Activated T-cell treated with anti-CD3 and anti-CD28 coated beads, Interleukin-2, amount 50 U/mL, for 4 hours (primary cell): ENCODE measurements at places on chromosomes 13 and 19.

DNA sequence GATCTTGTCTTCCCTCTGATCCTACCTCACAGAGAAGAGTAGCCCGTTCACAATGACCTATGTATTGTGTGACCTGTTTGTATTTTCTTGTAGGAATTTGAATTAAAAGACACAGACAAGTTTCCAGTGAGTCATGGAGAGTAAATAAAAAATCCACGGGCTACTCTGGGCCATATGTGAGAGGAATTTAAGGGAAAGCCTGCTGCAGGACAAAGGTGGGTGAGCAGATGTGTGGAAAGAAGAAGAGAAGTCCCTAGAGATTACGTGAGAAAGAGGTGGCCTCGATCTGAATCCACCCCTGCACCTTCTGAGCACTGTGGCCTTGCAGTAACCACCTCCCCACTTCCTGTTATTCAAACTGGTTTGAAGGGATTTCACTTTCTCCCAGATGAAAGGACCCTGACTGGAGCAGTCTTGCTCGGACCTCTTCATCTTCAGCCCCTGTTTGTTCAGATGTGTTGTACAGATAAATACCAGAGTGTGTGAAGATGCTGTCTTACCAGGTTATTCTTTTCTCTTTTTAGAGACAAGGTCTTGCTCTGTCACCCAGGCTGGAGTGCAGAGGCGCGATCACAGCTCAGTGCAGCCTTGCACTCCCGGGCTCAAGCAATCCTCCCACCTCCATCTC is 205.4 kb downstream of the PDS5B start:
- DNase-seq: no peak

GRCh38 chr19:31135841-31136240 is 213.4 kb downstream of the TSHZ3 start:
- DNase-seq: no peak

GRCh38 chr19:29965492-29965891 is 23.5 kb downstream of the URI1 start:
- no peak for DNase-seq

- no peak for DNase-seq
Measured at GRCh38 chr13:79273045-79273444, 133.0 kb downstream of the RBM26 start.

- no peak for DNase-seq
Measured at GRCh38 chr13:44132710-44133109, 240.9 kb upstream of the SERP2 start.

- DNase-seq: no peak
Measured at GRCh38 chr13:90898811-90899210, 448.7 kb upstream of the MIR17HG start.

DNA sequence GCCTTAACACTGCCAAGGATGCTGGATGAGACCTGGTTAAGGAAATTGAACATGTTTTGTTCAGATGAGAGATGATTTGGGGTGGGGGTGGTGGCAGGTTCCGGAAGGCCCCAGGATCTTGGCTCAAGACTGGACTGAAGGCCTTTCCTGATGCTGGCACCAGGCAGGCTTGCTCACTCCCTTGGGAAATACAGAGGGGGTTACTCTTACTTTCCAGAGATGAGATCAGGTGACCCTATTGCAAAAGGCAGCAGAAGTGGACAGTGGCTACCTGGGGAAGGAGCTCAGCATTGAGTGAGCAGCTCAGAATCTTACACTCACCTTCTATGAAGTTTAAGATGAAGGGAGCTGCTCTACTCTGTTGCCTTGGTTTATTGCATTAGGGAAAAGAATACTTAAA is 10.8 kb downstream of the GATAD2A start:
- no peak for DNase-seq

- DNase-seq: no peak
Measured at GRCh38 chr13:105984646-105985045, 550.8 kb downstream of the EFNB2 start.

DNA sequence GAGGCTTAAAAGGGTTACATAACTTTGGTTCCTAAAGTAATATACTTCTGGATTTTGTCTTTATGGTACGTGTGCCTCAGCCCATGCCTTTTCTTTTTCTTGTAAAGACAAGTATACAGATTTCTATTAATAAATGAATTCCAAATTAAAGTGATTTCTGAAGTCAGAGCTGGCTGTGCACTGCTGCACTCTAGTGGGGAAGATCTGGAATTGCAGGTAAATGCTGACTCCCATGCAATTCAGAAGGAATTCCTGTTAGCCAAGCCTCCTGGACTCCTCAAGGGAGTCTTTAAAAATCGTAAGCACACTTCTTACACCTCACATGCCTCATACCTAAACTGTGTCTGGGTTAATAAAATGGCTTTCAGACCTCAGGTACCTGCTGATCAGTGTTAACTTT is 118.4 kb upstream of the SLC7A1 start:
- DNase-seq: no peak

DNA sequence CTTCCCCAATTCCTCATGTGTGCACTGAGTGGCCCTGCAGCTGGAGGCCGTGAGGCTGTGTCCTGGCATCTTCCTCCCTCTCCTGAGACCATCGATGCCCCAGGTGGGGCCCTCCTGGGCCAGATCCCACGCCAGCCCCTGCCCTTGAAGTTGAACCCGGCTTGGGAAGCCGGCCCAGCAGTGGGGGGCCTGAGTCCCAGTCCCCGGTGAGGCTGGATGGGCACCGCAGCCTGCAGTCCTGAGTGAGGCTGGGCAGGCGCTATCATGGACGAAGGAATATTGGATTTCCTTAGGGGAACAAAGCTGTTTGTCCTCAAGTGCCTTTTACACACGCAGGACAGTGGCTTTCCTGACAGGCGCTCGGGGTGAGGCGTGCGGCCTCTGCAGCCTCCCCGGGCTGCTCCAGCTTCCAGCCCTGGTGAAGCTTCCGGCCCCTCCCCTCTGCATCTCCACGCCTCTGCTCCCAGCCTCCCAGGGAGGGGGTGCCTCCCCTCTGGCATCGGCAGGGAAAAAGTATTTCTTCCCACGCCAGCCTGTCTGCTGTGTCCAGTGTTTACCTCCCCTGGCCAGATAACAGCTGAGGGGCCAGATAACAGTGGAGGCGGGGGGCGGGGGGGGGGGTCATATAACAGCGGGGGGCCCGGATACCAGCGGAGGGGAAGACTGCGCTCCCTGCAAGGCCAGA is 159.5 kb downstream of the KDM4B start:
- DNase-seq: no peak

GRCh38 chr13:88376760-88377388 is 705.7 kb downstream of the SLITRK5 start:
- no peak for DNase-seq
